ENCODE measurements at places on chromosomes 4 and X.

DNA sequence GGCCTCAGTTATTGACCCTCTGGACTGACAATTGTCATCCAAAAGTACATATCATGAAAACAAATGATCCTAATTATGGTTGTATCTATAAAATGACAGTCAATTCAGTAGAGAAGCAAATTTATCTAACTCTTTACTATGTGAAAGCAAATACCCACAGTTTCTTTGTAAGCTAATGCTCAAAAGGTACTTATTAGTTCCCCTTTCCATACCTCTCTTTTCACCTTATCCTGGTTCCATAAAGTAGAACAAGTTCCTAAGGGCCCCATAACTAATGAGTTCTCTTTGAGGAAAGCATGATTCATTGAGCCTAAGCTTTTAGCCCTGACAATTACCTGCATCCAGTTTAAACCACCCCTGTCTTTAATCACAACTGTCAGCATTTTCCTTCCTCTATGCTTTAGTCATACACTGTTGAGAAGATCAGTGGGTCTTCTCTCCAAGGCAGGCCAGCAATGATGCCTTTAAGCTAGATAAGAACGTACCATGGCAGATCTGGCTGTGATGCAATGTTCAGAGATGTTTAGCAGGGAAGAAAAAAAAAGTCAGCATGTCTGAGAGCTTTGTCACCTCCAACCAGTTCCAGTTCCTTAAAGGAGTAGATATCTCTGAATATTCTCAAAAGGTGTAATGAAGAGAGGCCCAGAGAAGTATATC, 179.7 kb upstream of the RASGEF1B start:
- DNase-seq: no peak

DNA sequence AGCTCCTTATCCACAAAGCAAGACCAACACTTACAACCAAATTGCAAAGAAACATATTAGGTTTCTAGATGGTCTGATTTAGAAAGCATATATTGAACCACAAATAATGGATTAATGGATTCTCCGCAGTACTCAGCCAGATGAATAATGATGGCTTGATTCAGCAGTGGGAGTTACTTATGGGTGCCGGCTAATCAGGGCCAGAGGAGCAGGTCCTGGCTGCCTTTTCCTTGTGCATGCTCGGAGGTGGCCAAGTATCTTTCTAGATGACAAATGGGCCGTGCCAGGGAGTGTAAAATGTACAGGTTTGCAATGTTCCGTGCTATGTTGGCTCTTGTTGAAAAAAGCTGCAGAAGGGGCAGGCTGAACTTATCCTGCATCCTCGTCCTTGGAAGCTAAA, 70.2 kb downstream of the VCX3A start:
- no peak for DNase-seq

GRCh38 chr4:8403173-8403753, 37.3 kb downstream of the ACOX3 start:
- peak; percentile 47 for DNase-seq

- DNase-seq: no peak
These were observed 31.2 kb upstream of the GYPA start for GRCh38 chr4:144171697-144172096.

- DNase-seq: no peak
These were observed 219.3 kb upstream of the FTHL17 start for GRCh38 chrX:31291131-31291530.

DNA sequence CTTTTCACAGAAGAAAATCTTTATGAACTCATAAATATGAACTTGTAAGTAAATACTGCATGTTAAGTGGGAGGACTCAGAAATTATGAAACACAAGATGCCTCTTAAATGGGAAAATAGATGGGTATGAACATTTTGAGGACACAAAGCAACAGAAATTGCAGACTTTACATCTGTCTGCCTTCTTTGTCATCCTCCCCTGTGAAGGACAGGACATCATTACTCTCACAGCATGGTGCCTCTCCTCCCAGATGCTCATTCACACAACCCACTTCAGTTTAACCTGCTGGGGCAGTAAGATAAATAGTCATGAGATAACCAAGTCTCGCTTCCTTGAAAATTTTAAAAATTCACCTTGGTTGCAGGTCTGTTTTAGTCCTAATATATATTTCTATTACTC, 144.5 kb downstream of the APBB2 start:
- no peak for DNase-seq

GRCh38 chr4:158527516-158527915, 5.8 kb downstream of the RXFP1 start:
- no peak for DNase-seq

DNA sequence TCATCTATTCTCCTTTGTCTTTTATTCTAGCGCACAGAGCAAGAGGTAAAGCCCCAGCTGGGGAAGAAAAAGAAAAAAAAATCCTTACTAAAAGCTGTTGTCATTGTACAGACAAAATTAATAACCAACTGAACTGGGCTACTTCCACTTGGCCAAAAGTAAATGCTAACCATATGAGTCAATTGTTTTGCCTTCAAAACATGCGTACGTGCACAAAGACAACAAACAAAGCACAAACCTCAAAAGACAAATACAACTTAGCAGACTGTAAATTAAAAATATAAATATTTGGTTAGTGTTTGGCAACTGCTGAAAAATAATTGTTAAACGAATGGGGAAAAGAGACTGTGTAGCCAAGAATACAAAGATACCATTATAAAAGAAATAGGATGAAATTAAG, 5.9 kb downstream of the EDA2R start:
- no peak for DNase-seq

GRCh38 chr4:82371497-82371896, 2.3 kb downstream of the HNRNPD start:
- peak; percentile 28 for DNase-seq

- DNase-seq: no peak
These were observed 118.4 kb upstream of the WDR17 start for GRCh38 chr4:175947117-175947722.

GRCh38 chr4:185966997-185967775, 101.8 kb upstream of the TLR3 start:
- no peak for DNase-seq

GRCh38 chr4:7805533-7806337, 133.9 kb downstream of the AFAP1 start:
- DNase-seq: no peak

- DNase-seq: no peak
These were observed 13.3 kb downstream of the SLC2A9 start for GRCh38 chr4:10007793-10008608.

DNA sequence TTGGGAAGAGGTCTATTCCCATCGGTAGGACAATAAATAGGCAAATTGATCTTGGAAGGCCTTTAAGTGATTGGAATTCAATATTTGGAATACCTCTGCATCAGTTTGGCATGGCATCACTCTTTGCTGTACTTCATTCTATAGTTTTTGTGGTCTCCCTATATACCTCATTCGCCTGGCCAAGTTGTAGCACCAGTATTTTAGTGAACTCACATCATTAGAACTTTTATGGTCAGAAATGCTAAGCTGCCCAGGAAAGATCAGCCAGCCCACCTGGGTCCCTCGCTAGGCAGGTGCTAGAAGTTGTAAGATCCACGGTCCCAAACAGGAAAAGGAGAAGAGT, 40.3 kb downstream of the ZCCHC13 start:
- no peak for DNase-seq

DNA sequence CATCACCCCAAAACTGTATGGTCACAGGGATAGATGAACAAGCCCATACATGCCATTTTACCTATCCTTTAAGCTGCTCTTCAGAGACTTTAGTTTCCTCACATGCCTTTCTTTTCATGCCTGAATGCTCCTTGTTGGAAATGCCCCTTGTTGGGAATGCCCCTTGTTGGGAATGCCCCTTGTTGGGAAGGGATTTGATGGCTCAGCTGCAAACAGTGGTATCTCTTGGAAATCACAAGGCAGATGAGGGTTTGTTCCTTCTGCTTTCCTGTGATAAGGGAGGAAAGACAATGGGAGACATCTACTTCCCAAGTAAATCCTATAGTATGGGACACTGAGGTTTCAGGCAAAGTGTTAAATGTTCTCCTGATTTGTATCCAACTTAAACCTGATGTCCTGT, 11.5 kb downstream of the CXCL2 start:
- no peak for DNase-seq

DNA sequence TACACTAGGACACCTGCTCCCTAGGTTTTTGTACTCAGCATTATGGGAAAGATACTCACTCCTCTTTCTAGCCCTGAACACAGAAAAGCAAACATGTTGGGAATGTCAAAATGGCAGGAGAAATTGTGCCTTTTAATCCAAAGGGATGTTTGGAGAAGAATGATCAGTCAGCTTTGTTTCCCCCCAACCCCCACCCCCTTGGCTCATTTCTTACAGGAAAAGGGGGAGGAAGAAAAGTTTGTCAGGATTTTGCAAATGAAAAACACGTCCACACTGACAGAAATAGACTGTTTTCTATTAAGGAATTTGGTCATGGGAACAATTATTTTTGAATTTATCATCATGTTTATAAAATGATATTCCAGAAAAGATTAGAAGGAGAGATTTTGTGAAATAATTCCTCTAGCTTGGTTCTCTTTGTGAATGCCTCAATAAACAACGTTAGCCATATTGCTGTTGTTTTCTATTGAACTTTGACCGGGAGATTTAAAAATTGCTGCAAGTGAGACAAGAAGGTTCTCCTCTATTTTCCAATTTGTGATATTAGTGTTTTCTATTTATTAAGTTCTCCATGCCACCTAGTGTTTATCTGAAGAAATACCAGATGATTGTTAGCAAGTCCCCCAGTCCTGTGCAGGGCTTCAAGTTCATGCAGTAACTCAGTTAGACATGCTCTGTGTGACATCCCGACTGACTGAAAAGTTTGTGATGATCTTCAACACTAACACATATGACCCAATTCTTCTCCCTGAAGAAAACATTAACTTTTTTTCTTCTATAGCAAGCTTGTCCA, 31.3 kb upstream of the TFDP3 start:
- no peak for DNase-seq

DNA sequence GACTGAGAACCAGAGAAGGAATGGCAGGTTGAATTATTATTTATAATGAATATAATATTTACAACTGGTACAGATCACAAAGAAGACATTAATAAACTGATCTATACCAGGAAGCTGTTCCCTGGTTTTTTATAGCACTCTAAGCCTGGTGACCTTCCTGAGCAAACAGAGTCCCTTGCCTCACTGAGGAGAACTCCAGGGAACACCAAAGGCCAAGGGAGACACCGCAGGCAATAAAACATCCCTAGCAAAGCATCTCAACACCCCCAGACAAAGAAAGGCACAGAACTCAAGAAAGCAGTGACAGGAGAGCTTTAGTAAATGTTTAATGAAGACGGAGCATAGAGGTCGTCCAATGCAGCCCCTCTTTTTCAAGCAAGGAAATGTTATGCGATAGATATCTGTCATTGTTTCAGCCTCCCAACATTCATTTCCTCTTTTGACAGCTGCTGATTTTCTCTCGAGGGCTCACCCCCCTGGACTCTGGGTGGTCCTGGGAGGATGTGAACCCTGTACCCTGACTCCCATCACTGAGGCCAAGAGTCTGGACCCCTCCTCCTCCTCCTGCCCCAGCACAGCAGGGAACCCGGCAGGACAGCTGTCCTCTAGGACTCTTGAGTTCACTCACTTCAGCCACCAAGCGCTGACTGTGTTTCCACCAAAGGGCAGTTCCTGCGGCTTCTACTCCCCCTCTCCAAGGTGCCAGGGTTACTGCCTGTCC, 342.5 kb upstream of the GATB start:
- no peak for DNase-seq

GRCh38 chrX:134202561-134202960, 34.4 kb upstream of the CCDC160 start:
- no peak for DNase-seq

DNA sequence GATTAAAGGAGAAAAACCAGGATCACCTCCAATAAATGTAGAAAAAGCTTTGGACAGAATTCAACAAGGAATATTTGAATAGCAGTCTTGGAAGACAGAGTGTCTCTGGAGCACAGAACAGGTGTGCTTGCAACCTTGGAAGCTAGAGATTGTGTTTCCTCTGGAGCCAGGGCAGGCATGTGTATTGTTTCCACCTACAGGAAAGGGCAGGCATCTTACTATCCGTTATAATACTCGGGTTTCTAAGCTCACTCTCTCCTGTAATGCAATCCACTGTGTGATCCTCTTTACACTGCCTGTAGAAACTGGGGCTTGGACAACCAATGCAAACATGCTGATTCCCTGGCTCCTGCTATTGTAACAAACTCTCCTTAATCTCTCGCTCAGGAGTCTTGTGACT, 14.4 kb downstream of the CCDC110 start:
- no peak for DNase-seq

GRCh38 chr4:16250661-16251365, 24.5 kb upstream of the TAPT1 start:
- no peak for DNase-seq

DNA sequence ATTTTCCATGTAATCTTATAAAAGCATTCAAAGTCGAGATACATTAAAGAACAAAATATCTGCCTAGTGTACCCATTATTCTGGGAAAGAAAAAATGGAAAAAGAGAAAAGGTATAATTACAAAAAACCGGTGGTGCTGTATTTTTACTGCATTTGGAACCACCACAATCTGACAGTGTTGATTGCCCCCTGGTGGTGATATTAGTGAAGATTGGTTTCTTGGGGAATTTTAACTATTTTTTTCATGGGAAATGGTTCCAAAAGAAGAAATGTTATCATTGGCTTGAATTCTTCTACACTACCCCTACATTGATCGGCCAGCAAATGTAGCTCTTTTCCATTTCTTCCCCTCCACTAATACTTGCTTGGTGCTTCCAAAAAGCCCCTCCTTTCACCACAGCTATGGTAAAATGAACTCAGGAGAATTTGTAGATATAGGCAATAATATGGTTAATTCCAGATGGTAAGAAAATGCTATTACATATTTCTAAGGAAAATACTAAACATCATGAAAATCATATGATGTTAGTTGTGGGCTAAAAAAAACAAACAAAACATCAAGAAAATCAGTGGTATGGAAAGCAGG, 50.0 kb downstream of the COX18 start:
- peak; percentile 41 for DNase-seq

- DNase-seq: no peak
These were observed 160.4 kb downstream of the GATB start for GRCh38 chr4:151600432-151600831.

DNA sequence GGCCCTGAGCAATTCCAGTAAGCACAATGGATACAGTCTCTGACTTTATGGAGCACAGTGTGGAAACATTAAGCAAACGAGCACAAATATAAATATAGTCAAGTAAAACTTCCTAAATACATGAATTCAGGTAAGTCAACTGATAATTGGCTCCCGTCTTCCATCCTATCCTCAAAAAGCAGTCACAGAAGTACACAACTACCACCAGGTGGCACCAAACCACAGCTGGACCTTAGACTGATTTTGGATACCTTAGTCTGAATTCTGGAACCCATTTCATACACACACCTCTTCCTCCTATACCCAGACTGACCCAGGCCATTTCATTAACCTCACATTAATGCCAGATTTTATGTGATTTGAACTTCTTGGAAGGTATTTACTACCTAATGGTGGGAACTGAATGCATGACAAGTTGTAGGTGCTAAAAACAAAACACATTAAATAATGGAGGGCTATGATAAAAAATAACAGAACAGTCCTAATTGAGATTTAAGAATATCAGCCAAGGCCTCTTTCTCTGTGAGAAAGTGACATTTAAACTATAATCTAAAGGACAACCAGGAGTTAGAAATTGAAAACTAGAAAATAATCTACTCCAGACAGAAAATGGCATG, 77.5 kb downstream of the ELF2 start:
- peak; percentile 81 for DNase-seq
